ENCODE measurements at places on chromosomes 12 and 14.

DNA sequence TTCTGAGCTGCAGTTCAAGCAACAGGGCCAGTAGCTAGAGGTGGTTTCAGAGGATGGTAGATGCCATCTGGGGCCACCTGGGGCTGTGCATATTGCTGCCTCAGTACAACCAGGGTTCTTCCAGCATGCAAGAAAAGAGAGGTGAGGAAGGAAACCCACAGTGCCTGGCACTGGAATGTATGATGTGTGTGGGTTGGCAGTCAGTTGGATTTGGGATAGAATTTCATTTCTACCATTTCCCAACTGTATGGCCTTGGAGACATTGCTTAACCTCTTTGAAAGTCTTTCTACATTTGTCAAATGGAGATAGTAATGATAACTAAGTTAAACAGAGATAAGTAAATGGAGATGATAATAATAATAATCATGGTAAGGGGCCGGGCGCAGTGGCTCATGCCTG lies 10.2 kb upstream of the LRRC10 start:
- DNase-seq = no peak

DNA sequence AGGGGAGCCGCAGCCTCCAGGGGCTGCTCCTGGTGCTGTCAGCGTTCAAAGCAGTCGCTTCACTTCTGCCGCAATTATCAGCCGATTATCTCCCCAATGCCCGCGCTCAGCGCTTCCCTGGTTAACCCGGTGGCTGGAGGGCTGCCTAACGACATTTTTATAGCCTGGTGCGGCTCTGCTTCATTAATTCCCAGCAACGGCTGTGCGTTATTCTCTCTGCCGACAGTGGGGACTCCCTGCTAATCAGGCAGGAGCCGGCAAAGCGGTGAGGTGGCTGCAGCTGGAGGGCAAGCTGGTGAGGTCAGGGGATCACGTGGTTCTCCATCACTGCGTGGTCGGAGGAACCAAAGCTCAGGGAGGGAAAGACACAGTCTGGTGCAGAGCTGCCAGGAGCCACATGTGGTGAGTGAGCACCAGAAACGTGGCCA lies 62.9 kb downstream of the GLRX5 start:
- peak; percentile 43 for DNase-seq

DNA sequence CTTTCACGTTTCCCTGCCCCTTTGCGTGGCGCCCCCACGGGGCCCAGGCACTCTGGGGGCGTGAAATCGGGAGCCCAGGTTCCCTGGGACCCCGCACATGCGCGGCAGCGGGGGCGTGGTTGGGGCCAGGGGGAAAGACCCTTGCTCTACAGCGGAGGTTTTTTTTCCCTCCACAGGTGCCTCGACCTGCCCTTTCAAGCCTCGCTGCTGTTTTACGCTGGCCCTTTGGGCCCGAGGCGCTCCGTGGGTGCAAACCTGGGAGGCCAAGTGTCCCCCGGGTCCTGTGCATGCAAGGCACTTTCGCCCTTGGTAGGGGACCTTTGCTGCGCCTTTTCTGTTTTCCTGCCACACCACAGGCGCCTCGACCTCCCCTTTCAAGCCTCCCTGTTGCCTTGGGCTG lies 329.8 kb downstream of the ALG10 start:
- no peak for DNase-seq

- DNase-seq = no peak
Observed at GRCh38 chr12:123268850-123269249, 2.8 kb downstream of the CDK2AP1 start.

DNA sequence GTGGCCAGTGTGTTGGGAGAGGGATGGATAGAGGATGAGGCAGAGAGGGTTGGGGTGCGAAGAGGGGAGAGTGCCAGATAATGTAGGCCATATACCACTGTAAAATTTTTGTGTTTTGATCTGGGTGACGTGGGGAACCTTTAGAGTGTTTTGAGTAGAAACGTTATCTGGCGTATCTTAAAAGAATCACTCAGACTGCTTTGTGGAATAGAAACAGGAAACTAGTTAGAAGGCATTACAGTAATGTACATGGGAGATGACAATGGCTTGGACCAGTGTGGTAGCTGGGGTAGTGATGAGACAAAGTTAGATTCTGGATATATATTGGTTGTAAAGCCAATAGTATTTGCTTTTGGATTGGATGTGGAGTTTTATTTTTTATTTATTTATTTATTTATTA lies 20.6 kb downstream of the ATF1 start:
- DNase-seq = no peak

DNA sequence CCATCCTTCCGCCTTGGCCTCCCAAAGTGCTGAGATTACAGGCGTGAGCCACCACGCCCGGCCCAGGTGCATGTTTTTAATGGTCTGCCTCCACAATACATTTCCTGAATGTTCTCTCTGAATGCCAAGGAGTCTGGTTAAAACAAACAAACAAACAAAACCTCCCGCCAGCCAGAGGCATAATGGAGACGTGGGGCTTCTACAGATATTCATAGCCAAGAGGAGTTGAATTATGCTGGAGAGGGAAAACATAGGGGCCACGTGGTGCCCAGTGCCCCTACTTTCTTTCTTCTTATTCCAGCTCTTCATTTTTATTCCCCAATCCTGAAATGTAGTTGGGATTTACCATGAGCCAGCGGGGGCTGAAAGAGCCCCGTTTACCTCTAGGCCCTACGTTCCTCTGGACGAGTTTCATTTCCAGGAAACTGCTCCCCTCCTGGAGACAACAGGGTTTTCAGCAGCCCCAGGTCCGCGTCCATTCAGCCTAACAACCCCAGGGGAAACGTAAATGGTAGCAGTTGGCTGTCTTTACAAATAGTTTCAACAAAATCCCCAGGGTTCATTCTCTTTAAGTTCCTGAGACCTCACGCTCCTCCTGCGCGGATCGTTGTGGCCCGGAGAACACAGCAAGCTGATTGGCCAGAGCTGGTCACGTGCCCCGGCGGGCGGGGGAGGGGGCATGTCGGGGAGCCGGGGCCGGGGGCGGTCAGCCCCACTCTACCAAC lies 108.5 kb upstream of the ESRRB start:
- no peak for DNase-seq

- DNase-seq = no peak
Observed at GRCh38 chr12:84408936-84409335, 503.7 kb downstream of the SLC6A15 start.

- DNase-seq = no peak
Observed at GRCh38 chr12:67471810-67472209, 176.7 kb upstream of the DYRK2 start.
